Liver (tissue), 10 donors: ENCODE measurements at places on chromosomes 2 and 18.

GRCh38 chr2:239337877-239338484 is 62.8 kb downstream of the HDAC4 start:
- no peak for DNase-seq

DNA sequence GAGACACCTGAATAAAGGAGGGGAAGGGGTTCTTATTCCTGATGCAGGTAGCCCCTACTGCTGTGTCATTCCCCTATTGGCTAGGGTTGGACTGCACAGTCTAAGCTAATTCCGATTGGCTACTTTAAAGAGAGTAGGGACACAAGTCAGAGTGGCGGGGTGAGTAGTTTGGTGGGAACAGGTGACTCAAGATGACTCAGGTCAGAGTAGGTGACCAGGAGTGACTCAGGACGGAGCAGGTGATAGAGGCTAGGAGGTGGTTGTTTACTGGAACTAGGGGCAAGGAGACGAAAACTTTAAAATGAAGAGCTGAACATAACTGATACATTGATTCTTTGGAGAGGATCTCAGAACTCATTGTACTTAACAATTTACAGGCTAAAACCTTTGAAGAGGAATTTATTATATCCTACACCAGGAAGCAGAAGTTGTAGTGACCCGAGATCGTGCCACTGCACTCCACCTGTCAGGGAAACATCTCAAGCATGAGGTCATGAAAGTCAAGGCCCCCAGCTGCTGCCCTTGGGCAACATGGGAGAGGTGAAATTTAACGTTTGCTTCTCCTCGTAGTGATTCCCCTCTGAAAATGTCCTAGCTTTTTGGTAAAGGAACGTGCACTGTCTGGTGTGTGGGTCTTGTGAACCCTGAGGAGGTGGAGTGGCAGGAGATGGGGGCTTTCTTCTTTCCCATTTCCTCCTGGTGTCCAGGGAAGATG is 4.5 kb upstream of the CYP27A1 start:
- no peak for DNase-seq

DNA sequence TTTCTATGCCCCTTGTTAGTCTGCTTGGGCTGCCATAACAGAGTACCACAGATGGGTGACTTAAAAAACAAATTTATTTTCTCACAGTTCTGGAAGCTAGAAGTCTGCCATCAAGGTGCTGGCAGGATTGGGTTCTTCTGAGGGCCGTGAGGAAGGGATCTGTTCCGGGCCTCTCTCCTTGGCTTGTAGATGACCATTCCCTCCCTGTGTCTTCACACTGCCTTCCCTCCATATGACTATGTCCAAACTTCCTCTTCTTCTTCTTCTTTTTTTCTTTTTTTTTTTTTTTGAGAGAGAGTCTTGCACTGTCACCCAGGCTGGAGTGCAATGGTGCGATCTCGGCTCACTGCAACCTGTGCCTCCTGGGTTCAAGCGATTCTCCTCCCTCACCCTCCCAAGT is 13.1 kb upstream of the CCNYL1 start:
- no peak for DNase-seq

DNA sequence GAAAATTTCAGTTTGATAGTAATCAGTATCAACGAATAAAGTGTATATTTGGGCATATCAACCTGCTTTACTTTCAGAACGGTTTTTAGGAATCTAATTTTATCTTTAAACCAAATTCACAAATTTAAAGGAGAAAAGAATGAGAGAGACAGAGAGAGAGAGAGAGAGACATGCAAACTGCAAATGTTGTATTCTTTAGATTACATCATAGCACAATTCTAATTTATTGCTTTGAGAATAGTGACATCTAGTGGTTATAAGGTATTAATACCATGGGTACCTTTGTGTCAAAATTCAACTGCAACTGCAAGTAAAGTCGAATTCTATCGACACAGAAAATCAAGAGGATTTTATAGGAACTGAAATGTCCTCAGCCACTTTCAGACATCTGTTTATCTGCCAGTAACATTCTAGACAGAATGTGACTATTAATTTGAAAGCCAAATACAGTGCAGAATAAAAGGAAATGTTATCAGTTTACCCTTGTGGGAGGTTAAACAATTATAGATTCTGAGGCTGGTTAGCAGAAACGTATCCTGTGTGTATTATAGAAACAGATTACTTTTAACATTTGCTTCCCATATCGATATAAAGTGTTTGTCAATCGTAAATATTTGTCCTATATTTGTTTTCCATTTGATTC is 529.8 kb upstream of the VRK2 start:
- DNase-seq = no peak

DNA sequence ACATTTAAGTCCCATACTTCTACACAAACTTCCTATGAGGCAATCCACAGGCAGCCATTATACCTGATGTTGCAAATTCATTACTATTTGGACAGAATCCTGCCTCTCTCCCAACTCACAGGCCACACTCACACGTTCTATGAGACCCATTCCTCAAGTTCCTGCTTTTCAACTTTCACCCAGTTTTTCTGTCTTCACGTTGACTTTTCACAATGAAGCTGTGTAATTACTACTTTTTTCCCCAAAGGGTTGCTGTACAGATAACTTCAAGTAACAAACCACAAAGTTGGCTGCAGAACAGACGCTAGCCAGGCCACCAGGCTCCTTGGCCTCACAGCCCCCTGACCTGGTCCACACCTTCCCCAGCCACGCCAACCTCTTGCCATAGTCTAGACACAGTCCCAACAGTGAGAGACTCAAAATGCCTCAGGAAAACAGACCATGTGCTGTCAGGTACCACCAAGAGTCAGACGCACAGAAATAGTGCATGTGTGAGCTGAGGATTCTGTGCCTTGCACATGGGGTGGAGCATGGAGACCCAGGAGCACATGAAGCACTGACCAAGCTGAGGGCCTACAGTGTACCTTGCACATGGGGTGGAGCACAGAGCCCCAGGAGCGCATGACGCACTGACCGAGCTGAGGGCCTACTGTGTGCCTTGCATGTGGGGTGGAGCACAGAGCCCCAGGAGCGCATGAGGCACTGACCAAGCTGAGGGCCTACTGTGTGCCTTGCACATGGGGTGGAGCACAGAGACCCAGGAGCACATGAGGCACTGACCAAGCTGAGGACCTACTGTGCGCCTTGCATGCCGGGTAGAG is 61.0 kb downstream of the EIPR1 start:
- no peak for DNase-seq

DNA sequence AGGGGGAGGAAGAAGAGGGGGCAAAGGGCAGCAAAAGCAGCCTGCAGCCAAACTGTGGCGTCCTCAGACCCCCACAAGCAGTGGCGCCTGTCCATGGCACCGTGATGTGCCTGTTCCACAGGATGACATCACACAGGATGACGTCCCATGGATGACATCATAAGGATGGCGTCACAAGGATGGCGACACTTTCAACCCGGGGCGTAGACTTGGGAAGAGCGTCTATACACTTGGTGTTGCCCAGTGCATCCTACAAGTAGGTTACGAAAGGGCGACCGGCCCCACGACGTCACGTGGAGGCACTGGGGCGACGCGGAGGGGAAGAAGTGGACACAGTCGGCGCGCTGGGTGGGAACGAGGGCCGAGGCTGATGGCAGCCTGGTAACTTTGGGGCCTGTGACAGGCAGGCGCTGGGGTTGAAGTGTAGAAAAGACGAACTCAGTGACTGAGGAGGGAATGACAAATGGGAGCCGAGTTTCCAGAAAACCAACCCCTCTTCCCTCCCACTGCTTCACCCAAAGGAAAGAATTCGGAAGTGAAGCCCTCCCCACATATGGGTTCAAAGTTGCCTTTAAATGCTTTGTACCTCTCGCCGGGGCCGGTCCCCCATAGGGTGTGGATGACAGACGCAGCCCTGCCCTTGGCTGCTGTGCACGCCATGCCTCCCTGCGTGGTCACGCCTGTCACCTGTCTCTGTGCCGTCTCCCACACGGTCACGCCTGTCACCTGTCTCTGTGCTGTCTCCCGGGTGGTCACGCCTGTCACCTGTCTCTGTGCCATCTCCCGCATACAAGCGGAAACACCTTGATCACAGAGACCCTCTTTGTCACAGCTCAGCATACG is 13.4 kb upstream of the KCNG2 start:
- no peak for DNase-seq

- DNase-seq = no peak
These were observed 13.0 kb downstream of the CXCR4 start for GRCh38 chr2:136104977-136105376.

DNA sequence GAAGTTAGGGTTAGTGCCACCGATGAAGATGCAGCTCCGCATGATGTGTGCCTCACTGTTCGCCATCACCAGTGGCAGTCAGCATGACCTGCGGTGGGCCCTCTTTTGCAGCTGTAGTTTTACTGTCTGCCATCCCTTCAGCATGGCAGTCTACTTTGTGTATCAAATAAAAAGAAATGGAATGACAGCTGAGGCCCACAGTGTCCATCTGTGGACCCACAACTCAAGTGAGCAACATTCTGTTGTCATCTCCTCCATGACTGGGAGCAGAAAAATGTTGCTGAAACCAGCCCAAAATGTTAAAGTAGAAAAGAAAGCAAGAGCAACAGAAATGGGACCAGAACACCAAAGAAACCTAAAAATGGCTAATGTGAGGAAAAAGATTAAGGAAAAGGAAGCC is 128.7 kb downstream of the MEP1B start:
- DNase-seq = no peak

DNA sequence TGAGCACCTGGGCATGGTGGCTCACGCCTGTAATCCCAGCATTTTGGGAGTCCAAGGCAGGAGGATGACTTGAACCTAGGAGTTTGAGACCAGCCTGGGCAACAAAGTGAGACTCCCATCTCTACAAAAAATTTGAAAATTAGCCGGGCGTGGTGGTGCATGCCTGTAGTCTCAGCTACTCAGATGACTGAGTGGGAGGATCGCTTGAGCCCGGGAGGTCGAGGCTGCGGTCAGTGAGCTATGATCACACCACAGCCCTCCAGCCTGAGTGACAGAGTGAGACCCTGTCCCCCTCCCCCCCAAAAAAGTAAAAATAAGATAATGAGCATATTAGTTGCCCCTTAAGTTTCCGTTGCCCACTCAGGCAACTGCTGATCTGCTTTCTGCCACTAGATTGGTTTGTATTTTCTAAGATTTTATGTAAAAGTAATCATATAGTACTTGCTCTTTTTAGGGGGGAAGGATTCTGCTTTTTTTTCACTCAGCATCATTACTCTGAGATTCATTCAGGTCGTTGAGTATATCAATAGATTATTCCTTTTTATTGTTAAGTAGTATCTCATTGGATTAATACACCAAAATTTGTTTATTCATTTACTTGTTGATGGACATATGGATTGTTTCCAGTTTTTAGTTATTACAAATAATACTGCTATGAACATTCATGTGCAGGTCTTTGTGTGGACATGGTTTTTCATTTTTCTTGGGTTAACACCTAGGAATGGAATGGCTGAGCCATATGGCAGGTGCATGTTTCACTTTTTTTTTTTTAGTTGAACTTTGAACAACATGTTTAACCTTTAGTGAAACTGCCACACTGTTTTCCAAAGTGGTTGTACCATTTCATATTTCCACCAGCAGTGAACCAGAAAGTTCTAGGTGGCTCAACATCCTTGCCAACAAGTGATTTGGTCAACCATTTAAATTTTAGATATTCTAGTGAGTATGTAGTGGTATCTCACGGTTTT is 75.0 kb upstream of the SPRED2 start:
- no peak for DNase-seq

- DNase-seq = no peak
These were observed 12.7 kb upstream of the CDH19 start for GRCh38 chr18:66616523-66616983.

- DNase-seq = no peak
These were observed 392.7 kb upstream of the SLC8A1 start for GRCh38 chr2:40844353-40845277.

GRCh38 chr18:40555914-40556313 is 1399.1 kb upstream of the PIK3C3 start:
- no peak for DNase-seq

DNA sequence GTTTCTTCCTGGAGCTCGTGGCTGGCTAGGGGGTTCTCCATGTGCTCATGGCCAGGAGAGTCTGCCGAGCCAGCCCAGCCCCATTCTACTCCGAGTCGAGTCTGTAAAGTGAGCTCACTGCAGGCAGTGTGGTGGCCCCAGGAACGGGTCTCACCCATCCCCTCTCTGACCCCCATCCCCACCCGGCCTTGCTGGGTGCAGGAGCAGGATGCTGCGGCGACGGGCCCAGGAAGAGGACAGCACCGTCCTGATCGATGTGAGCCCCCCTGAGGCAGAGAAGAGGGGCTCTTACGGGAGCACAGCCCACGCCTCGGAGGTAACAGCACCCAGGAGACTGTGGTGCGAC is 1.4 kb downstream of the ANO7 start:
- DNase-seq = no peak

GRCh38 chr18:42182728-42183700 is 228.0 kb downstream of the PIK3C3 start:
- DNase-seq = no peak

DNA sequence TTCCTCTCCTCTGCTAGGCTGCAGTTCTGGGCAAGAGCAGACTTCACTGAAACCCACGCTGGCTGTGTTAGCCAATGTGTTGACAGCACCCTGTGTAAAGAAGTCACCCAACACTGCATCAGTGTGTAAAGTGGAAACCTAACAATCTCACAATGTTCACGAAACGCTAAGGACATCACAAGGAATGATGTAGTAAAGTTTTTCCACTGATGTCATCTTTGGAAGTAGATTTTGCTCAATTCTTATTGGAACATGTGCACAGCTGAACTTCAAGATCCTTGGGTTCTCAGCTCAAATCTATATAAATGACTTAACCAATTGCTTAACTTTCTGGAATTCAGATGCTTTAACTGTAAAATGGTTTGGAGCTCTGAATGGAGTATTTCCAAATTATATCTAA is 1112.5 kb downstream of the TSN start:
- DNase-seq = no peak

- no peak for DNase-seq
These were observed 87.3 kb upstream of the PPP1CB start for GRCh38 chr2:28664120-28664842.

GRCh38 chr18:22340331-22340730 is 77.4 kb downstream of the CTAGE1 start:
- DNase-seq = no peak

- no peak for DNase-seq
These were observed 215.9 kb downstream of the TMEM247 start for GRCh38 chr2:46695283-46695682.

- DNase-seq = no peak
These were observed 31.5 kb downstream of the LBH start for GRCh38 chr2:30262716-30263309.

GRCh38 chr2:147275943-147276342 is 568.9 kb upstream of the ACVR2A start:
- DNase-seq = no peak

DNA sequence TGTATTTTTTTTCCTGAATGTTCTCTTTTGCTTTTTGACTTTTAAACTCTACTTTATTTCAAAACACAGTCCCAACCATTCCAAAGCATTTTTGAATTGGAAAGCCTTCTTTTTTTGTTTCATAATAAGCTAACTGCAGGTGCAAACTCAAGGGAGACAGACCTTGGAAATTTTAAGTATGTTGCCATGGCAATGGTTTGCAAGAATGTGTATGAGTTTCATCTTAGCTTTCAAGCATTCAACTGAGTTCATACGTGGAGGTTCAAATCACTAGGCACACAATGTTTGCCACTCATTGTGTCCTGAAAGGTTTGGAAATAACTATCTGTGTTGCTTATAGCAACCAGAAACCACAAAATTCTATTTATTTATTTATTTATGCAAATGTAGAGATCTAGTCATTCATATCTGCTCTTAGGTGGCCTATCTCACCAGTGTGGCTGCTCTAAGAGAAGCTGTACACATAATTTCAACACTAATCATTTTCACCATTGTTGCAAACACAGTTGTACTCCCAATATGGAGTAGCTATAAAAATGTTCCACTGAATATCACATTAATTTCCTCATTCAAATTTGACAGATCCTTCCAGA is 805.7 kb upstream of the FSHR start:
- DNase-seq = no peak

GRCh38 chr2:174540893-174541292 is 54.1 kb upstream of the GPR155 start:
- DNase-seq = no peak
